ENCODE measurements at places on chromosomes 16 and 17.

DNA sequence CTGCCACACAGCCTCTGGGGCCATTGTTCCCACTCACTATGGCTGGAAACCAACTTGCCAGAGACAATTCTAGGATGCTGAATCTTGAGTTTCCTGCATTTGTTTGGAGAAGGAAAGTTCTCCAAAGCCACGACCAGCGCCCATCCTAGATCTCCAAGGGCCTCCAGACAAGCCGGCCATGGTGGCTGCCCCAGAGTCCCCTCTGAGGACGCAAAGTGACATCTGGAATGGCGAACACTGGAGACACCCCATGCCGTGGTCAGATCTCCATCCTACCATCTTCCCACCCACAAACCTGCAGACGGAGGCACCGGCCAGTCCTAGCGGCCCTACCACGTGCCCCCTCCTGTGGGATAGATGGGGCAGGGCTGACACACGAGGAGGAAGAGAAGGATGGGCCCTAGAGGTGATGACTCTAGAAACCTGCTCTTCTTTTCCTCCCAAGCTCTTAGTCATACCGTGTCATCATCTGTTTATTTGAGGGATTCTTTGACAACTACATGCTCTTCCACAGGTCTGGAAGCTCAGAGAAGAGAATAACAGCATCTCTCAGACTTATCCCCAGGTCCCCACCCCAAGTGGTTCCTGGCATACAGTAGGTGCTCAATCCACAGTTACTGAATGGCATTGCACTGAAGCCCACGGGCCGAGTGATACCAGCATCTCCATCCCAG is 71.3 kb downstream of the MYH11 start:
- no peak for DNase-seq

DNA sequence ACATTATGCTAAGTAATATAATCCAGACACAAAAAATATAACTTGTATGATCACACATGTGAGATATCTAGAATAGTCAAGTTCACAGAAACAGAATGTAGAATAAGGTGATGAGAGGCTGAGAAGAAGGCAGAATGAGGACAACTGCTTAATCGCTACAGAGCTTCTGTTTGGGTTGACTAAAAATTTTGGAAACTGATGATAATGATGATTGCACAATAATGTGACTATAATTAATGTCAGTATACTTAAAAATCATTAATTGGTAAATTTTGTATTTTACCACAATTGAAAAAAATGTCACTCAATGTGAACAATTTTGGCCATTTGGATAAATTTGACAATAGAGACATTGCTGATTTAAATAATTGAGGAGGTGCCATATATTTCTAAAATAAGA is 1374.4 kb upstream of the CDH8 start:
- no peak for DNase-seq

DNA sequence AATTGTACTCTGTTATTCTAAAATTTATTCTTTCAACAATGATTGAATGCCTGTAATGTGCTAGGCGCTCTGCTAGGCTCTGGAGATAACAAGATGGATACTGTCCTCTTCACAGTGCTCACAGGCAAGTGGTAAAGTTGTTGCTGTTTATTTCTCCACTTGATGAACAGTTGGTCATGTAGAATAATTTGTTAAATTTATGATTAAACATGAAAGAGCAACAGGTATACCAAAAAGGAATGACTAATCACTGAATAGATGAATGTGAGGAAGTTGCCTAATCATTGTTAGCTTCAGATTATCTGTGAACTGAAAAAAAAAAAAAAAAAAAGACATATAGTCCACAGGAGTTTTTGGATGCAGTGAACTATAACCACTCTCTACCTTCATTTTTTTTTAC is 62.3 kb downstream of the NFATC3 start:
- DNase-seq, result no peak

DNA sequence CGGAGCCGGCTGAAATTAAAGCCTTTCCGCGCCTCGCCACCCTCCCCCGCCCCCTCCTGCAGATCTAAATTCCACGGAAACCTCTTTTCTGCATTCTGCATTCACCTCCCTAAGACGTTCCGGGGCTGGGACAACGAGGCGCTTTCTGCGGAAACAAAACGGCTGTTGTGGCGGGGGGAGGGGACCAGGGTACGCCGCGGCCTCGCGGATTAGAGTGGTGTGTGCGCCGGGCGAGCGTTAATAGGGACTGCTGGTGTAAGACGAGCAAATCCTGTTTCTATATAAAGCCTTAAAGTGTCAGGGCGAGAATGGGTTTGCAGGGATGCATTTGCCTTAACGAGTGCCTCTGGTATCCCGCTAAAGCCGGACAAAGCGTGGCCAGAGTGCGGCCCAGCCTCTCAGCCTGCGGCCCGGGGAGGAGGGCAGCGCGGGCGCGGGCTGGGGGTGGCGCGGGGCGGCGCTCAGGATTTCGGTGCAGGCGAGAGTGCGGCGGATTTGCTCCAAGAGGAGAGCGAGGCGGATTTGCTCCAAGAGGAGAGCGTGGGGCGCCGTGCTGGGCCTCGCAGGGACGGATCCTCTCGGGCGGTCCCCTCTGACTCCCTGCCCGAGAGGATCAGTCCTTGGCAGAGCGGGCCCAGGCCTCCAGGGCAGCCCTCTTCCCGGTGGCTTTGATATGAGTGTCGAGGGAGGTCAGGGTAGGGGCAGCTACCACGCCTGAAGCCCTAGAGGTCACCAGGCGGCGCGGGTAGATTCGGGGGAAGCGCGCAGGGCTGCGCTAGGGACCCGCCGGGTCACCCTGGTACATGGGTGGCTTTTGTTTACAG is 5.1 kb downstream of the BAHCC1 start:
- no peak for DNase-seq

- DNase-seq, result no peak
Observed at GRCh38 chr16:71476457-71477124, 12.5 kb downstream of the ZNF19 start.

DNA sequence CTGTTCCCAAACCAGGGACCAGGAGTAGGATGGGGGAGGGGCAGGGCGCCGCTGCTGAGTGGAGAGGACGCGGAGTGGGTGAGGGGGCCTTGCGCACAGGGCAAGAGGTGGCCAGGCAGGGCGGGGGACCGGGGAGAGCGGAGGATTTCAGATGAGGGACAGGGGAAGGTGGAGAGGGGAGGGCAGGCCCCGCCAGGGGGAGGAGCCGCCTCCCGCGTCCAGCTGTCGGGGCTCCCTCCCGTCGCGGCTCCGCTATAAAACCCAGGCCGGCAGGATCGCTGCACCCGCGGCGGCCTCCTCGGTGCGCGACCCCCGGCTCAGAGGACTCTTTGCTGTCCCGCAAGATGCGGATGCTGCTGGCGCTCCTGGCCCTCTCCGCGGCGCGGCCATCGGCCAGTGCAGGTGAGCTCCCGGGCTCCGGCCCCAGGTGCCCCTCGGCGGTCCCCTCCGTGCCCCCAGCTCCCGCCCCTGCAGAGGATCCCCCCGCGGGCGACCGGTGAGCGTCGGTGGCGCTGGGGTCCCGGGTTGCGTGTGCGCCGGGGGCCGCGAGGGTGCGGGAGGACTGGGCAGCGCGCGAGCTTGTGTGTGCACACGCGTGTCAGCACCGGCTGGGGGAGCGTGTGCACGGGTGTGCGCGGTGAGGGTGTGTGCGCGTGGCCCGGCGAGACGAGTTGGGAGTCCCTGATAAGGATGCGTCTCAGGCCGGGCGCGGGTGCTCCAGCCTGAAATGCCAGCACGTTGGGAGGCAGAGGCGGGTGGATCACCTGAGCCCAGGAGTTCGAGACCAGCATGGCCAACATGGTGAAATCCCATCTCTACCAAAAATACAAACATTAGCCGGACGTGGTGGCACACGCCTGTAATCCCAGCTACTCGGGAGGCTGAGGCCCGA is at the start of gene CA4:
CA4 (plus strand) TSS at position 283 of the 892 bp plus-strand sequence; CDS start at position 345, 62 bp downstream.
- DNase-seq, result no peak

DNA sequence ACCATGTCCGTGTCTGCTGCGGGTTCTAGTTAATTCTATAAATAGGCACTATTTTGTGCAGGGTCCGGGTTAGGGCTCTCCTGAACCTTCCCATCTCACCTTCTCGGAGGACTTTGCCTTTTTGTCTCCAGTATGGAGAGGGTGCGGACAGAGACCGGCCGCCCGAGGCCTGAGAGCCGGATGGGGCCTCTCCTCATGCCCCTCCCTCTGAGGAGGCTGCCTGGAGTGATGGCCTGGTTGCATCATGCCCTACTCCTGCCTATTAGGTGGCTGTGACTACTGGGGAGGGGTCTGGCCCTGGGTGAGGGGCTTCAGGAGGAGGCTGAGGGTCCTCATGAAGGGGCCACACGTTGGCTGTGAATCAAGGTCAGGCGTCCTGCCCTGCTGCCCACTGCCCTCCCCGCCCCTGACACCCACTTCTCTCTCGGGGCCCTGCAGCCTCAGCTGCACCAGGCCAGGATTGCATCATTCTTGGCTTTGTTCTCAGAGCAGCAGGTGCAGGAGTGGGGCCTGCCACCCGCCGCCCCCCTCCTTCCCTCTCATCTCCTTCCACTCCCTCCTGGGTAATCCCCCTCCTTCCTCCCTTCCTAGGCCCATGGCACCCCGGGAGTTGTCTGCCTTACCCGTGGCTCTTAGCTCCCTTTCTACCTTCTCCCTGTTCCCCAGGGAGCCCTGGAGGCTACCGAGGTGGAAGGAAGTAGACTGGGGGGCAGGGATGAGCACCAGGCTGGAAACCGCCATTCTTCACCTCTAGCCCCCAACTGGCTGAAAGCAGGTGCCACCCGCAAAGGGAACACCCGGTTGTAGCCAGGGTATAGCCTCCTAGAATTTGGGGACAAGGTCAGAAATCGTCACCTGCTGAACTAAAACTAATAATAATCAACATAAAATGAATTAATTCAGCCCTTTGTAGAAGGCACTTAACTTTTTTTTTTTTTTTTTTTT is 12.7 kb upstream of the ARHGAP23 start:
- no peak for DNase-seq

GRCh38 chr17:72730077-72730476 is 362.4 kb downstream of the SLC39A11 start:
- no peak for DNase-seq

DNA sequence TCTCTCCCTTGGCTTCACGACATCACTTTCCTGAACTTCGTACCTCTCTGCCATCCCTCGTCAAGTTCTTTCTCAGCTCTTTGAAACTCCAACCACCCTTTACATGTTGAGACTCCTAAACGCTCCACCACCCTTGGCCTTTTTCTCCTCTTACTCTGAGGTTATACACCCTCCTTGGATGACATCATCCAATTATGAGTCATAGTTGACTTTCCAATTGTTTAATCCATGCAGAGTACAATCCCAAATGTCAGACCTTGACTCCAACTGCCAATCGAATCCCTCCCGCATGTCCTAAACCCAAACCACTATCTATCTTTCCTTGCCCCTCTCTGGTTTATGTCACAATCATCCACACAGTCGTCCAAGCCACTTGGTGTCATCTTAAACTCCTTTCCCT is 18.4 kb upstream of the C16orf82 start:
- no peak for DNase-seq

DNA sequence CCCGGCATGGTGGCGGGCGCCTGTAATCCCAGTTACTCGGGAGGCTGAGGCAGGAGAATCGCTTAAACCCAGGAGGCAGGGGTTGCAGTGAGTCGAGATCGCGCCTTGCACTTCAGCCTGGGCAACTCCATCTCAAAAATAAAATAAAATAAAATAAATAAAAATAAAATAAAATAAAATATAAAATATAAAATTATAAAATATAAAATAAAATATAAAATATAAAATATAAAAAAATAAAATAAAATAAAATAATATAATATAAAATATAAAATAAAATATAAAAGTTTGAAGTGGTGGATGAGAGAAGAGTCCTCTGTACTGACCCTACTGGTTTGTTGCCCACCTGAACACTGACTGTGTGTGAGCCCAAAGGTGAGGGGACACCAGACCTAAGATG is 15.2 kb downstream of the CCDC42 start:
- DNase-seq, result no peak

DNA sequence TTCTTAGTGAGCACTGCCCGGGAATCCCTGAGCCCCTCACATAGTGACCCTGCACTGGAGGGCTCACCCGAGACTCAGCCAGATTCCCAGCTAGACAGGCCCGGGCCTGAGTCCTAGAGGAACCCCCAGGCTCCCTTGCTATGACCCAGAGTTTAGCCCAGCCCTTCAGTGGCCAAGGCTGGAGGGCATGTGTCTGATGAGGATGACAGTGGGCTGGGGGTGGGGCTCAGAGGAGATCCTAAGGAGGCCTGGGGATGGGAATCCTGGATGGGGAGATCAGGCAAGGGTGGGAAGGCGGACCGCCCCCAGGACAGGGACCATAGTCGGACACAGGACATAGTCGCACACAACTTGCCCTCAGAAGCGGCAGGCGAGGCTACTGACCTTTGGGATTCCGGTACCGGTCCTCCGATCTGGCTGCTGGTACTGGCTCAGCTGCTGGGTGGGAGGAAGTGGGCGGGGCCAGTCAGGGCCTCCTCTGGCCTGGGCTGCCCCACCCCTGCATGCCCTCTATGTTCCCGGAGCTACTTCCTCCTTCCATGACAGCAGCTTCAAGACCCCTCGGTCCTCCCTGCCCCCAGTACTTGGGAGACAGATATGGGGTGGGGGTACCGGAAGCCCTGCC is 1.1 kb downstream of the CD79B start:
- DNase-seq, result peak; percentile 55

DNA sequence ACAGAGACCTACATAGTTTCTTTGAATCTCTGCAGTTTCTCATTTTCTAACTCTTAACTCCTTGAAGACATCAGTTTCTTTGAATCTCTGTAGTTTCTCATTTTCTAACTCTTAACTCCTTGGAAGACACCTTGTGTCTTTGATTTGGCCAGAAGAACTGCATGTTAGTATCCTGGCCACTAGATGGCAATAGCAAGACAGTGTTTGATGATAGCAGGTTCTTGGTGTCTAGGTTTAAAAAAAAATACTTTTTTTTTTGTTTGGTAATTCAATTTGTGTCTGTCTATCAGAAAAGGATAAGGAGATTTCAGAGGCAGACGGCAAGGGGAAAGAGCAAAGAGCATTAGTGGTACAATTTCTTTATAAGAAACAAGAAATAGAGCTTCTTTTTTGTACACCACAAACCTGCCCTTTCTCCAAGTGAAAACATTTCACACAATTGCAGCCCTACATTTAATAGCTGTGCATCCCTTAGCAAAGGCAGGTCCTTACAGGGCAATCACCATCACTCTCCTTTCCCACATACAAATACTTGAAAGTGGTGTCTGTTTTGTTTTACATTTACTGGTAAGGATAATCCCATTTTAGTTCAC is 1324.9 kb upstream of the CDH8 start:
- no peak for DNase-seq

GRCh38 chr16:88459366-88460073 is 6.4 kb downstream of the ZFPM1 start:
- DNase-seq, result no peak

DNA sequence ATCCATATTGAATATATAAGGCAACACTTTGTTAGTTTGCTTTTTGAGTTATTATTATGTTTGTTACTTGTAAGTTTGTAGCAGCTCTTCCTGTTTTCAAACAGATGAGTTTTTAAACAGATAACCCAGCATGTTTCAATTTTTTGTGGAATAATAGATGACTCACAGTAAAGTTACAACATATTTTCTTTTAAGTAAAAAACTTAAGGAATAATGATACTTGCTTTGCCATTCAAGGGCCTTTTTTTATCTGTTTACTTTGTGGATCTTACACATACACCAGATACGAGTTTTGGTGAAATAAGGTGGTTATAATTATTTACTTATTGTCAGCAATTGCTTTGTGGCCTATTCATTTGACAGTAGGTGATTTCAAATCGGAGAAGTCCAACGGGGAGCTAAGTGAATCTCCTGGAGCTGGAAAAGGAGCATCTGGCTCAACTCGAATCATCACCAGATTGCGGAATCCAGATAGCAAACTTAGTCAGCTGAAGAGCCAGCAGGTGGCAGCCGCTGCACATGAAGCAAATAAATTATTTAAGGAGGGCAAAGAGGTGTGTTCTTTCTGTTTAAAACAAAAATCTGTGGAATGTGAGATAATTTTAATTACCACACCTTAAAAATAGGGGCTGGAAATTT is 66.3 kb downstream of the BPTF start:
- DNase-seq, result no peak
